Esophagus squamous epithelium (tissue), 5 donors: ENCODE measurements at places on chromosomes 11 and 22.
A peak's percentile ranks its signal among the peaks of the same experiment; 100 is the strongest.

DNA sequence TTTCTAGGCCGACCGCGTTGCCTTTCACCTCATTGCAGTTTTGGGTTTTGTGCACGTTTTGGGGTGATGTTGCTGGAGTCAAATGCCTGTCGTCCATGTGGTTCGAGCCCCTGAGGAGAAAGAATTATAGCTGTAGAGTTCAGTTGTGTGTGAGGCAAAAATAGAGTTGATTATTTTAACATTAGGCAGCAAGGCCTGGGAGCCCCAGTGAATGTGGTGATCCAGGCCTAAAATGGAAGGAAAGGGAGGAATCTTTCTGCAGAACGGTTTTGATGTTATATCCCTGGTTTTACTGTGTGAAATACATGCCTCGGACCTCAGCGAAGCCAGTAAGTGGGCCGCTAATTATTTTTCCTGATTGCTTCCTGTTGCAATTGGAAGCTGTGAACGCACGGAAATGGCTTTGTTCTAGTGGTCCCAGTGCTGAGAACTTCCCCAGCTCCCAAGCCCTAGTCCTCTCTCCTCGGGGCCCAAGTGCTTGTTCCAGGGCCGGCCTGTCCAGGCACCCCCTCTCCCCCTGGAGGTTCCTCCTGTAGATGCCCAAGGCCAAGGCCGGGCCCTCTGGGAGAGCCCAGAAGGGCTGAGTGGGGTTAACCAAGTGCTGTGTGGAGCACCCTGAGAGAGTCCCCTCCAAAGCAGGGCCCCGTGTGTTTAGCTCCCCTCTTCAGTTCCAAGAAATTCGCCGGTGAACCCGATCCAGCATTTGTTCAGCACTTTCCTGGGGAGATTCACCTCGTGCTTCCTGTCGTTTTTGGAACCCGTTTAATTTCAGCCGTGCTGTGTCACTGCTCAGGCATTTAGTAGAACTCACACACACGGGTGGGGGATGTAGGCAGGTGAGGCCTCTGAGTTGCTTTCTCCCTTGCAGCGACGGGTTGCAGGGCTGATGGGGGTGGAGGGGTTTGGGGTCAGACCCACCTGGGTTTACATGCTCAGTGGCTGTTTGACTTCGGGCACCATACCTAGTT lies 2.1 kb downstream of the LRP5 start:
- DNase-seq = no peak

DNA sequence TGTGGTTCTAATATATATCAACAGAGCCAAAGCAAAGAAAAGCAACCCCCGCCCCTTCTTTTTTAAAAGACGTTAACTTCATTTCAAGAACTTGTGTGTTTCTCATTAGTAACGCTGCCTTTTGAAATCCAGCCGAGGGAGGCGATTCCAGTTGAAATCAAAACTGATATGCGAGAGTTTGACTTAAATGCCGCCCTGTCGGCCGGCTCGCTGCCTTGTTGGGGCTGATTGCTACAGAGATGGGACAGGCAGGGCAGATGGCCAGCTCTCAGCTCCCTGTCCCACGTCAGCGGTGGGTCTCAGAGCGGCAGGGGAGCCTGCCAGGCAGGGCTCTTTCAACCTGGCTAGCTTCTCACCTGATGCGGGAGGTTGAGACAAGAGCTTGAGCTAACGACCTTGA lies 51.9 kb upstream of the ALX4 start:
- no peak for DNase-seq

DNA sequence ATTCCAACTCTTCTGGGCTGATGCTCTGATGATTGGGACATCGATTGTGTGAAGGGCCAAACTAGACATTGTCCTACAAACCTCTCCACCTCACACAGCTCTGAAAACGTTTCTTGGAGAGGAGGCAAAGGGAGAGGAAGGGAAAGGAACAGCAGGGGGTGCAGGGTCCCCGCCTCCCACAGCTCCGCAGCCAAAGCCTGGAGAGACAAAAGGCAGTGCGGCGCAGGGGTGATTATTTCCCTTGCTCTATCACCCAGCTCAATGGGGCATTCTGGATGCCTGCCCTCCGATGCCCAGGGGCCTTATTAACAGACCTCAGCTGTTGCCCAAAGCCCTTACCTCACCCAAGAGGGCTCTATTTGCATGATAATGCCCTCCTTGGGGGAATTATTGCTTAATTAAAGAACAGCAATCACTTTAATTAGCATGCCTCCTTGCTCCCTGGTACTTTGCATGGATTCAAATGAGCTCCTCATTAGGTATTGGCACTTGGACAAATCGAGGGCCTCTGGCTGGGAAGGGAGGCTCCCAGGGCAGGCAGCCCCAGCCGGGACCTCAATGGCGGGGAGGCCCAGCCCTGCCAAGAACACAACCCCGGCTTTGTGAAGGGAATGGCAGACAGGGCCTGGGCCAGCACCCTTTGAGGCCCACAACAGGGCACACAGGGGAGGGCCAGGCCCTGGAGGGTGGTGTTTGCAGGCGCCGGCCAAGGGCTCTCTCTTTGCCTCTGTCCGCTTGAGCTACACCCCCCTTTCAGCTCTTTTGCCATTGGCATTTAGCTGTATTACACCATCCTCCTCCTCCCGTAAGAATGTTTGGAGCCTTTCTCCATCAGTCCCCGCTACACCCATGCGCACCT lies 19.8 kb upstream of the CDON start:
- no peak for DNase-seq

- no peak for DNase-seq
These were observed 309.9 kb downstream of the GUCY1A2 start for GRCh38 chr11:106708348-106708747.

- no peak for DNase-seq
These were observed 40.3 kb downstream of the BUD13 start for GRCh38 chr11:116732271-116733042.

DNA sequence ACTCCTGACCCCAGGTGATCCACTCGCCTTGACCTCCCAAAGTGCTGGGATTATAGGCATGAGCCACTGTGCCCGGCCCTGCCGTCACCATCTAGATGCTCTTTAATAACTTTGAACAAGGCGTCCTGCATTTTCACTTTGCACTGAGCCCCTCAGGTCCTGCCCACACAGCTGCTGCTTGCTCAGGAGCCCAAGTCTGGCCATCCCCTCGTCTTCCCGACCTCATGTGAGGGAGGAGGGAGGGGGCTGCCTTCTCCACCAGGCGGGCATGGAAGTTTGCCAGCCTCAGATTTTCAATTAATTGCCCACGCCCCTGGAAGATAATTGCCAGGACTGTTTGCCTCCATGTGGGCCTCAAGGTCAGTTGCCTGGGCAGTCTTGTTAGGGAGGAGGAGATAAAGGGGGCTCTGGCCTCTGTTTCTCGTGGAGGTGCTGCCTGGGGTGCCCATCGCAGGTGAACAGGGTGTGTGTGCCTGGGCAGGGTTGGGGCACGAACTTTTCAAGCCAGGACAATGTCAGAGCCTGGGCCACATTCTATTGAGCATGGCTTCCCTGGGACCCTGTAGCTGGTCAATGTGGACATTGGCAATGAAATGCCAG lies 27.9 kb upstream of the MYEOV start:
- no peak for DNase-seq

DNA sequence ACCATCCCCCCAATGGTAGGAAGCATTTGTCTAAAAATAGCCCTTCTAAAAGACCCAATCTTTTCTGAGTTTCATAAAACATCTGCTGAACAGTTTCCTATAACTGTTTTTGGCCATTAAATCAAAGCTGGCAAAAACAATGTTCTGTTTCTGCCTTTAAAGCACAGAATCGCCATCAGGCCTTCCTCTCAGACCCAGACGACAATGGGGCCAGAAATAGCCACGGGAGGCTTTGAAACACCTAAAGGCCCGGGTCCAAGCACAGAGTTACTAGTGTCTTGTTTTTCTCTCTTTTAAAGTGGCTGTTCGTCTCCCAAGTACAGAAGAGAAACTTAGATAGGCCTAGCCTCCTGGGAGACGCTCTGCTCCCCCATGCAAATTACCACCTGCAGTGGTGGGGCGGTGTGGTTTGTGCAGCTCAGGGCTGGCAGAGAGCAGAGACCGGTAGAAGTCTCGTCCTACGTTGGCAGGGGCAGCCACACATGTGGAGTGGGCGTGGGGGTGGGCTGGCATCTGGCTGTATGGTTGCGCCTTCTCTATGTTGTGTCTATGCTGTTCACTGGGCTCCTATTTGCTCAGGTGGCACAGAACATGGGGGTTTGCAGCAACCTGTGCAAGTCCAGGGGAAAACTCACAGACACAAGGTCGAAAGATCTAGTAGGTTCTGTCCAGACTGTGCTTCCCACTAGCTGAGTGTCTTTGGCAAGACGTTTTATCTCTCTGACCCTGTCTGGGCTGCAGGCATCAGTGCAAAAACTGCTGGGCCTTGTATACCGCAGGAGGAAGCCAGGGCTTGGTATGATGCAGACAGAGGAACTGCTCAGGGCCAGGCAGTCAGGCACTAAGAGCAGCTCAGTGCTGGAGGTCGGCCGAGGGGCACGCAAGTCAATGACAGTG lies 23.6 kb upstream of the ETS1 start:
- DNase-seq = peak; percentile 40

DNA sequence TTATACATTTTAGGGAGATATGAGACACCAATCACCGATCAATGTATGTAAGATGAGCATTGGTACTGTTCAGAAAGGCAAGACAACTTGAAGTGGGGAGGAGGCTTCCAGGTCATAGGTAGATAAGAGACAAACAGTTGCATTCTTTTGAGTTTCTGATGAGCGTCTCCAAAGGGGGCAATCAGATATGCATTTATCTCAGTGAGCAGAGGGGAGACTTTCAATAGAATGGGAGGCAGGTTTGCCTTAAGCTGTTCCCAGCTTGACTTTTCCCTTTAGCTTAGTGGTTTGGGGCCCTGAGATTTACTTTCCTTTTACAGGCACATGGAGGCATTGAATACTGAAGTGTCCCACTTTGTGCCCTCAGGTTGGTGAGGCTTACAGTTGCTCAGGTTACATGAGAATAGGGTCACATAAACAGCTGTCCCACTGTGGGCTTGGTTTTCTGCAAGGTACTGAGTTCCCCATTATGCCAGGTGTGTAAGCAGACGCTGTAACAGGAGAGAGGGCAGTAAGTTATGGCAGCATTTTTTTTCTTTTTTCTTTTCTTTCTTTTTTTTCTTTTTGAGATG lies 129.8 kb upstream of the SERPIND1 start:
- no peak for DNase-seq

GRCh38 chr11:131626788-131627187 lies 256.4 kb downstream of the NTM start:
- no peak for DNase-seq
